ENCODE measurements at places on chromosomes 1 and 21. TPM values are rescaled to one million over a fixed set of nuclear protein-coding genes. Genes with fewer than 3 reads are reported as not detected.

Gene KCNA3
- total RNA-seq, result not detected

Gene AMPD1
- total RNA-seq, result not detected

Gene FCRL4
- not detected for total RNA-seq

Gene FAM110D
- total RNA-seq, result 0.66 TPM

Gene DDR2
- total RNA-seq, result 65.0 TPM

Gene USP24
- 69.1 TPM for total RNA-seq

Gene RGS1
- total RNA-seq, result not detected

Data from thoracic aorta endothelial cell (primary cell).